ENCODE measurements at places on chromosomes 13 and 19.

- DNase-seq = no peak
Measured at GRCh38 chr13:71214821-71215220, 652.2 kb downstream of the DACH1 start.

DNA sequence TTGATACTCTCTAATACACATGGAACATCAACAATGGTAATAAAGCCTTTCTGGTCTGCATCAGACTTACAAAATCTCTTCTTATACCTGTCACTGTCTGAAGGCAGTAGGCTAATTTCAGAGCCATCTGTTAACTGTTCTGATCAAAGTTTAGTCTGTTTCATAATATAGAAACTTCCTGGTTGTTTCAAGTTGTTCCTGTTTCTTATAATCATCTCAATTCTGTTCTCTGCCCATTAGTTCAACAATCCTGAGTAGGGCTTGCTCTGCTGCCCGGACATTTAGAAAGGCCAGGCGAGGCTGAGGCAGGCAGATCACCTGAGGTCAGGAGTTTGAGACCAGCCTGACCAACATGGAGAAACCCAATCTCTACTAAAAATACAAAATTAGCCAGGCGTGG, 5.4 kb upstream of the ZSCAN5A start:
- no peak for DNase-seq

GRCh38 chr13:110047496-110047895, 259.5 kb downstream of the COL4A1 start:
- DNase-seq = no peak

DNA sequence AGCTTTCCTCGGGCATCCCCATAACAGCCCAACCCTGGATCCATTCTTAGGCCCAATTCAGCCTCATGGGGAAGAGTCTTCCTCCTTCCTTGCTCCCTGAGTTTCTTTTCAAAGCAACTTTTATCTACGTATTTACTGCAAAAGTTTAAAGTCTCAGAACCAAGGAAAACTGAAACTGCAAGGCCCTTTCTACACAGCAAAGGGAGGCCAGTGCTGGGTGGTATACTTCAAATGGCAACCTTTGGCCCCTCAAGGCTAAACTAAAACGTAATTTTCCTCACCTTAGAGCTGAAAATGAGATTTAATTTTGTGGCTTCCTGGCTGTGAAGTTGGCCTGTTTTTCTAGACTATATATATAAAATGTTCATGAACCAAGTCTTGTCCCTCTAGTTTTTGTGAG, 5.6 kb downstream of the CDX2 start:
- DNase-seq = no peak

DNA sequence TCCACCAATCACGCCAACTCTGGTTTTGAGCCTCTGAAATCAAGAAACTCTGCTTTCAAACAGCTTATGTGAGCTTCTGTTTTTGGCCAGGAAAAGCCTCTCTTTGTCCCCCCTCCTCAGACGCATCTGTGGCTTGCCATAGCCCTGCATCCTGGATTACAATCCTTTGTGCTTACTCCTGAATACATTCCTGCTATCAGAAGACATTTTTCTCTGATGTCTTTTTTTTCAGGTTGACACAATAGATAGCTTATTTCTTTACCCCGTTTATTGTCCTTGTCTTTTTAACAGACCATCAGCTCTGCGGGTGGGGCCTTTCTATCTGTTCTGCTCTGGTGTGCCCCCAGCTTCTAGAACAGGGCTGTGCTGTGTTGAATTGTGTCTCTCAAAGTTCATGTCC, 11.0 kb downstream of the PNMA8B start:
- DNase-seq = no peak

- DNase-seq = no peak
Measured at GRCh38 chr19:48154003-48154402, 16.1 kb downstream of the LIG1 start.

DNA sequence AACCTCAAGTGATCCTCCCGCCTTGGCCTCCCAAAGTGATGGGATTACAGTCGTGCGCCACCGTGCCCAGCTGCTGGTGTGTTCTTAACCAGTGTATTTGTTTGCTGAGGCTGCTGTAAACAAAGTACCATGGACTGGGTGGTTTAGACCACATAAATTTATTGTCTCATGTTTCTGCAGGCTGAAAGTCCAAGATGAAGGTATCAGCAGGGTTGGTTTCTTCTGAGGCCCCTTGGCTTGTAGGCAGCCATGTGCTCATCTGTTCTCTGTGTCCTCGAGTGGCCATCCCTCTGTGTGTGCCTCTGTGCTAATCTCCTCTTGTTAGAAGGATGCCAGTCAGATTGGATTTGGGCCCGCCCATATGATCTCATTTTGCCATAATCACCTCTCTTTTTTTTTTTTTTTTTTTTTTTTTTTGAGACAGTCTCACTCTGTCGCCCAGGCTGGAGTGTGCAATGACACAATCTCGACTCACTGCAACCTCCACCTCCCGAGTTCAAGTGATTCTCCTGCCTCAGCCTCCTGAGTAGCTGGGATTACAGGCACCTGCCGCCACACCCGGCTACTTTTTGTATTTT, 31.8 kb downstream of the PEX11G start:
- DNase-seq = no peak

DNA sequence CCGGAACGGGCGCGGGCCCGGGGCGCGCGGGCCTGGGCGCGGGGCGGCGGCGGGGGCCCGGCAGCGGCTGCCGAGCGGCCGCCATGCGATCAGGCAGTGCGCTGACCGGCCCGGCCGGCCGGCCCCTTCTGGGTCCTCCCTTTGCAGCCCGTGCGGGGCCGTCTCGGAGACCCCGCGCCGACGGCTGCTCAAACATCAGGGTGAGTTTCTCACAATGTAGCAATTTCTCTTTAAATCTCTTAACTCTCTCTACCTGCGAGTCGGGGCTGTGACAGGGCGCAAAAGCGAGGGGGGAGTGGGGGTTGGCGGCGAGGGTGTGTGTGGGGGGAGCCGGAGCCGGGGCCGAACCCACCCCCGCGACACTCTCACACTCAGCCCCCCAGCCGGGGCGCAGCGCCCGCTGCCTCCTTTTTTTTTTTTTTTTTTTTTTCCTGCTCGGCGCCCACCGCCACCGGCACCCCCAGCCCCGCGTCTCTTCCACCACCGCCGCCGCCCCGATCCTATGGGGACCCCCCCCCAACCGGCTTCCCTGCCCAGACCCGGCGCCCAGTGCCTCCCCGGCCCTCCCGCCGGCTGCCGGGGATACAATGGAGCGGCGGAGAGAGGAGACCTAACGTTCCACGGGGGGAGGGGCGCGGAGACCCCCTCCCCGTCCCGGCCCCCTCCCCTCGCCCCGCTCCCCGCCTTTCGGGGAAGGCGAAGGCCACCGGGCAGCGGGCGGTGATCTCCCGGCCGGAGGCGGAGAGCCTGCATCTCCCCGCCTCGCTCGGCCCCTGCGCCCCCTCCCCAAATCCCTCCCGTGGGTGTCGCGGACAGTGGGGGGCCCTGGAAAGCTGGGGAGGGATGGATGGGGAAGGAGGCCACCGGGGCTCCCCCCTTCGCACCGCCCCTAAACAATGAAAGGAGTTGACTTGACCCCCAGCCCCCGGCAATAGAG, at the start of gene BICRA:
Gene BICRA, plus strand, starts transcription at position 166 of the 937 bp plus-strand sequence. CDS start 64,441 bp downstream, outside the sequence.
- peak; percentile 86 for DNase-seq

- DNase-seq = no peak
Measured at GRCh38 chr19:10651851-10652250, 2.3 kb upstream of the ILF3 start.

- DNase-seq = no peak
Measured at GRCh38 chr13:73286942-73287620, 228.3 kb downstream of the KLF5 start.

GRCh38 chr19:36772311-36773222, at the start of gene ZNF850:
Gene ZNF850 (minus strand): TSS chr19:36772807. CDS start chr19:36762606, 10,201 bp downstream.
- peak; percentile 97 for DNase-seq

All from activated T-cell treated with anti-CD3 and anti-CD28 coated beads, Interleukin-2, amount 50 U/mL, for 24 hours (primary cell).